NCI-H2029 treated with DMSO at 0.1 percent for 48 hours (cell line): ENCODE measurements at places on chromosomes 3 and 15.

DNA sequence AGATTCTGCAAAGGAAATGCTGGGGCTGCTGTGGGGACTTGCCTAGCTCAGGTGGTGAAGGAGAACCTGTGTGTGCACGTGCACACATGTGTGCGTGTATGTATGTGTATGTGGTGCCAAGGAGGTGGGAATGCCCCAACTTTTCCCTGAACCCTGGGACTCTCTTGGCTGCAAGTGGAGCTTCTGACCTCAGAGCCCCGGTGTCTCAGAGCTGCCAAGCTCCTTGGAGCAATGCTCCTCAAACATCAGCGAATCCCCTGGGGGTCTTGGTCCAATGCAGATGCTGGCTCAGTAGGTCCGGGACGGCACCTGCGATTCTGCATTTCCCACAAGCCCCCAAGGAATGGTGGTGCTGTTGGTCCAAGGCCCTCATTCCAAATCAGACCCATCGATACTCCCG is 5.8 kb upstream of the SLC6A20 start:
- DNase-seq = no peak

GRCh38 chr15:98266295-98266694 is 305.8 kb downstream of the ARRDC4 start:
- DNase-seq = no peak

- DNase-seq = no peak
These were observed 185.5 kb upstream of the KCNMB2 start for GRCh38 chr3:178350763-178351162.

GRCh38 chr3:172515130-172515918 is 7.9 kb downstream of the TNFSF10 start:
- DNase-seq = no peak

- no peak for DNase-seq
These were observed at the start of gene FOXB1 for GRCh38 chr15:60004009-60004845. Gene FOXB1 (plus strand): TSS chr15:60004311. CDS start chr15:60004964, 653 bp downstream.

DNA sequence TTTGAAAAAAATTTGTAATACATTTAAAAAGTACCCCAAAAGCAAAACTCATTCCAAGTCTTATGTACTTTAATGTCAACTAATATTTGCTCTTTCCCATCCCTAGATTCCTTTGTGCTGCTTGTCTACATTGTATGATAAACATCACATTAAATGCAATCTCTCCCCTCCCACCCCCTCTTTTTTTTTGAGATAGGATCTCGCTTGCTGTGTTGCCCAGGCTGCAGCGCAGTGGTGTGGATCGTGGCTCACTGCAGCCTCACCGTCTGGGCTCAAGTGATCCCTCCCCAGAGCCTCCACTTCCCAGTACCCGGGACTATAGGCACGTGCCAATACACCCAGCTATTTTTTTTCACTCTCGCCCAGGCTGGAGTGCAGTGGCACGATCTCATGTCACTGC is 12.6 kb downstream of the MAP2K1 start:
- DNase-seq = no peak

- DNase-seq = no peak
These were observed 5.6 kb upstream of the MECOM start for GRCh38 chr3:169668957-169669741.

- no peak for DNase-seq
These were observed 260.9 kb downstream of the CHST2 start for GRCh38 chr3:143380449-143380848.

GRCh38 chr3:4584456-4585249 is 91.5 kb downstream of the ITPR1 start:
- no peak for DNase-seq

DNA sequence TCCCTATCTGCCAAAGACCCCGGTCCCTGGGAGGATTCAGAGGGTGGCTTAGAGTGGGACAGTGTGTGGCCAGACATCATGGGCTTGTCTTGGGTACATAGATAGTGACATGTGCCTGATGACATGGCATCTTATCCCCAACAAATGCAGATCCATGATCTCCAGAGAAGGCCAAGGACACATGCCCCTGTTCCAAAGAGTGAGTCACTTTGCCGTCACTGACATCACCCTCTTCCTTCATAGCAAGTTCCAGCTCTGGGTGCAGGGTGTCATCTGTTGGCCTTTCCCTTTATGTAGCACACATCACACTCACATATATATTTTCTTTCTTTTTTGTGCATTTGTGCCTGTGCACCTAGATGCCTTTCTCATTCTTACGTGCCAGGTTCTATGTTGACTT is 350.5 kb downstream of the LRTM1 start:
- DNase-seq = no peak

DNA sequence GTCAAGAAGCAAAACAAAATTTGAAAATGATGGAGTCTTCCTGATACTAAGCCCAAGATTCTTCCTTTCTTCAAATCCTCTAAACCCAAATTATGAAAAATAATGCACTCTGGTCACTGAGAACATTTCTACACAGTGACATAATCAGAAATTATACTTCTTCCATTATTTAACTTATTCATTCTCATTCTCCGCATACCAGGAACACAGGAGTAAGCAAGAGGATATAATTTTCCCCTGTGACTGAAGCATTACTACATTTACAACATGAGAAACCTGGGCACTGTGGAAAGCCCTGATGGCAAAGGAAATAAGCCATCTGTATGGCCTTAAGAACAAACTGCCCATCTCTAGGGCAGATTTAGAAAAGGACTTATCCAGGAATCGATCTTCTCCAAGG is 47.0 kb downstream of the EXD1 start:
- DNase-seq = no peak

- no peak for DNase-seq
These were observed 10.0 kb downstream of the UBR1 start for GRCh38 chr15:43095708-43096347.

DNA sequence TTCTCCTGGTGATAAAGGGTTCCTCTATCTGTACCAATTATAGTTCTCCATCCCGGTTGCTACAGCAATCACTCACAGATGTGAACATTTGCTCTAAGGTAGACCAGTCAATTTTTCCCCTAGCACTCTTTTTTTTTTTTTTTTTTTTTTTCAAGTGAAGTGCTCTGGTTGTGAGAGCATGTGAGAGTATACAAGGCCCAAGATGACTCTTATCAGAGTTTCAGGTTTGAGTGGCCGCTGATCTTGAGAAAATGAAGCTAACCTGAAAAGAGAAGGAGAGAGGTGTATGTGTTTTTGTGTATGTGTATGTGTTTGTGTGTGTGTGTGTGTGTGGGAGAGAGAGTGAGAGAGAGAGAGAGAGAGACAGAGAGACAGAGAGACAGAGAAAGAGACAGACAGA is 44.4 kb upstream of the OTOL1 start:
- DNase-seq = no peak

GRCh38 chr3:147418808-147419701 is 9.9 kb downstream of the ZIC1 start:
- no peak for DNase-seq
